ENCODE measurements at places on chromosomes 7 and 10.

DNA sequence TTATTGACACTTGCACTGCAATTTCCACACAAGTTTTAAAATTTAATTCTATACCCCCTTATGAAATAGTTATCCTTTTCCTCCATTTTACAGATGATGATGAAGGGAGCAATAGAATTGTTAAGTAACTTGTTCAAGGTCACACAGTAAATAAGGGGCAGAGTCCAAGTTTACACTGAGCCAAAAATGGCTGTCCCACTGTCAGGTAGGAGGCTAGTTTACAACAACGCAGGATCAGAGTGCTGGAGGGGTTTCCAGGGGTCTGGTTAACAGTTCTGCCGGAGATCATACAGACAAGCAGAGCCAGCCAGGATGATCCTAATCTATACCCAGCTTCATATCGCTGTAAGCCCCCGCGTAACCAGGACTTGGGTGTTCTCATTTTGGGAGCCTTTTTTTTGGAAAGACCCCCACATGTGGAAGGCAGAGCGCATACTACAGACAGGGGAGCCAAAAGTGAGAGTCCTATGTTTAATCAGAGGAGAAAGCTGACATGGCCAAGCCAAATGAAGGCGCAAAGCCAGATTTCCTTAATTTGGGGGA, 524 bp upstream of the UNC5B start:
- no peak for DNase-seq

GRCh38 chr10:64130152-64130551, 609.0 kb downstream of the REEP3 start:
- DNase-seq = no peak

- peak; percentile 68 for DNase-seq
Observed at GRCh38 chr10:33193701-33194521, 140.6 kb downstream of the NRP1 start.

GRCh38 chr7:44162785-44163395, 21.8 kb upstream of the MYL7 start:
- no peak for DNase-seq

GRCh38 chr10:35961501-35961900, 319.4 kb upstream of the FZD8 start:
- no peak for DNase-seq

DNA sequence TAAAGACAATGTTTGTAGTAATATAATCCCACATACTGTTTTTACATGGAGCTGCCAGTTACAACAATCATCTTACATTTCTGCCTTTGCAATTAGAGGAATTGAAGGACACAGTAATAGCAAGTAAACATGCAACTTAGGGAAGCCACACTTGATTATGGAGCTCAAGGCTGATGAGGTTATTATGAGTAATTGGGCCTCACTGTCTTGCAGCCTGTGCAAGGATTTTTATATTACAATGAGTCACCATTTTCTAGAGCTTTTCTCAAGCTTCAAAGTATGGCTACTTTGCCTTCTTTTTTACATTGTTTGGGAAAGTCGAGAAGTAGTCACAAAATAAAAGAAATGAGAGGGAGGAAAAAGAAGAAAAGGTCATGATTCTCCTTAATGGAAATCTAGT, 226.4 kb downstream of the KIAA1217 start:
- DNase-seq = no peak

DNA sequence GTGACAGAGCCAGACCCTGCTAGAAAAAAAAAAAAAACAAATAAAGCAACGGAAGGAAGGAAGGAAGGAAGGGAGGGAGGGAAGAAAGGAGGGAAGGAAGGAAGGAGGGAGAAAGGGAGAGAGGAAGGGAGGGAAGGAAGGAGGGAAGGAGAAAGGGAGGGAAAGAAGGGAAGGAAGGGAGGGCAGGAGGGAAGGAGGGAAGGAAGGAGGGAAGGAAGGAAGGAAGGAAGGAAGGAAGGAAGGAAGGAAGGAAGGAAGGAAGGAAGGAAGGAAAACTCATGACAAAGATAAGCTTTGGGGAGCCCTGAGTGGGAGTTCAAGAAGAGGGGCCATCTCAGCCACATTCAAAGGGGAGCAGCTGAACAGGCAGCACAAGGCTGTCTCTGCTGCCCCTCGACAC, 124.7 kb upstream of the MGMT start:
- no peak for DNase-seq

DNA sequence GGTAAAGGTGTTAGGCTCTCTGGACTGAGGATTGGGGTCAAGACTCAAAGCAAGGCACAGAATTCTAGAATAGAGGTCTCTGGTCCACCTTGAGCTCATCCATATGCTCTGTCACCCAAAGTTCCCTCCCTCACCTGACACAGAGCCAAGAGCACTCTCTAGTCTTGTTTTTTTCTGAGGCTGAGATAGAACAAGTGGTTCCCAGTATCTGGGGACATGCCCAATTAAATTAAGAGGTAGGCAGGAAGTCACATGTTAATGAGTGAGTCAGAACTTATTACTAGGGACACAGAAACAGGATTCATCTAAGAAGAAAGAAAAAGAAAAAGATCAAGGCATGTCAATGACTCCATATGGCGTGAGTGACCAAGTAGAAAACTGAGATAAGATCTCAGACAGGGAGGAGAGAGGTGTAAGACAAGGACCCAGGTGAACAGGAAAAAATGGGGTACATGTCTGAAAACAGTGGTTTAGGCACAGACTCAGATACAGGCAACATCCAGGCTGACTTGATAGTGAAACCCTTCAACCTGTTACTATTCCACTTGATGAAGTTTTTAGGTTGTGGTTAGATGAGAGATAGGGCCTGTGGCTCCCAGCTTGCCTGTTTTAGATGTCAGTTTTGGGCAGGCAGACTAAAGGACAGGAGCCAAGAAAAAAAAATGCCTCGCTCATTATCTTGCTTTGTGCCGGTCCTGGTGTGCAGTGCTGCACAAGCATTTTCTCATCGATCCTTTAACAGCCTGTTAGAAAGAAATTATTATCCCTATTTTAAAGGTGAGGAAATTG, 609.9 kb downstream of the CCSER2 start:
- DNase-seq = no peak

GRCh38 chr7:150959081-150959480, 19.0 kb downstream of the KCNH2 start:
- no peak for DNase-seq

GRCh38 chr7:116577320-116577871, 52.6 kb downstream of the CAV1 start:
- no peak for DNase-seq

DNA sequence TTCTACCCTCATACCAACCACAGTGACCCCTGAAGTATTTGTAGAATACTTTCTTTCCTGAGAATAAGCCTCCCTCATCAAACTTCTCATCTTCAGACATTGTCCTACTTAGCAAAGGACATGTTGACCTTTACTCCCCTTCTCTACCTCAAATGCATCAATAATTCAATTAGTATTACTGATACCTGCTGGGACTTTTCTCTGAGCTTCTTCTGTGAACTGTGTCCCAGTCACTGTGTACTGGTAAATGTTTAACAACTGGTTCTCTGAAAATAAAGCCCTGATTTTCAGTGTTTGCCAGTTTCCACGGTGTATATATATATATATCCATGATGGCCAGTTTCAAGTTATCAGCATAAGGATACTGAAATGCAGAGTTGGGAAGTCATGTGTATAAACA, 12.2 kb downstream of the PANK1 start:
- DNase-seq = no peak

GRCh38 chr10:49111320-49111698, 4.0 kb downstream of the VSTM4 start:
- no peak for DNase-seq

GRCh38 chr7:9625953-9626352, 1192.5 kb downstream of the NXPH1 start:
- no peak for DNase-seq

GRCh38 chr7:130473289-130473688, 18.6 kb upstream of the MEST start:
- no peak for DNase-seq

- DNase-seq = no peak
Observed at GRCh38 chr10:1184541-1185430, 128.6 kb downstream of the WDR37 start.

DNA sequence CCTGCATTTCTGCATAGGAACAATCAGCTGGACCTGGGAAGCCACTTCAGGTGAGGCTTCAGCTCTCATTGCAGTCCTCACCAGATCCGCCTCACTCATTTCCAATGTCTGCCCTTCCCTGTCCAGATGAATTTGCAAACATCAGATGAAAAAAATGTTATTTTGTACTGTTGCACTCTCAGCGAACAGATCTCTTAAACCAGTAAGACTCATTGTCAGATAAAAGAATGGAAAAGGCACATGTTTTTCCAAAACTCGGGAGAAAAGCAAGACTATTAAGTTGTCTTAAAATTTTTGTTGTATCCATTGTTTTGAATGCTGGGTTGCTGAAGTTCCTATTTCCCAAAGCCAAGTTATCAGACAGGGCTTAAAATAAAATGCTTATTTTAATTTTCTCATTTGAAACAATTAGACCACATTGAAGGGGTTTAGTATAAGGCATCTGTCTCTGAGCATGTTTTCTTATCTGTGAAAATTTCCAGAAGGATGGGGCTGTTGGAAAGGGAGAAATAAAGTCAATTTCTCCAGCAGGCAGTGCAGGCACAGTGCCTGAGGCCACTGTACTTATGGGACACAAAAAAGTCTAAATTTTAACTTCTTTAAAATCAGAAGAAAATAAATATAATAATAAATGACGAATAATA, 396.8 kb downstream of the KCNMA1 start:
- DNase-seq = no peak

GRCh38 chr7:2313450-2314208, 612 bp downstream of the SNX8 start:
- no peak for DNase-seq

DNA sequence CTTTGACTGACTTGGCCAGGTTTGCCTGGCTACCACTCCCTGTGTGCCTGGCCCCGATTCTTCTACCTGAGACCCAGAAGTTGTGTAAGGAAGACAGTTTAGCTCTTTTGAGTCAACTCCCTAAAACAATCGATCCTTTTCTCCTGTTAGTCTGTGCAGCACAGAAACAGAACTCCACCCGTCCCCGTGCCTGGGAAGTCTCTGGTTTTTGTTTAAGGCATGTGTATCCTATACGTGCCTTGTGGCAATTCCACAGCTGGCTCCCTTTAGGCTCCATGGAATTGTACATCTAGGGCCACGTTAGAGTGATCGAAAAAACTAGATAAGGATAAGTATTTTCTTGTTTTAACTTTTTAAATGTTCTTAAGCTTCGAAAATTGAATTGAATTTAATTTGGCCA, 131.6 kb downstream of the BICC1 start:
- DNase-seq = no peak

DNA sequence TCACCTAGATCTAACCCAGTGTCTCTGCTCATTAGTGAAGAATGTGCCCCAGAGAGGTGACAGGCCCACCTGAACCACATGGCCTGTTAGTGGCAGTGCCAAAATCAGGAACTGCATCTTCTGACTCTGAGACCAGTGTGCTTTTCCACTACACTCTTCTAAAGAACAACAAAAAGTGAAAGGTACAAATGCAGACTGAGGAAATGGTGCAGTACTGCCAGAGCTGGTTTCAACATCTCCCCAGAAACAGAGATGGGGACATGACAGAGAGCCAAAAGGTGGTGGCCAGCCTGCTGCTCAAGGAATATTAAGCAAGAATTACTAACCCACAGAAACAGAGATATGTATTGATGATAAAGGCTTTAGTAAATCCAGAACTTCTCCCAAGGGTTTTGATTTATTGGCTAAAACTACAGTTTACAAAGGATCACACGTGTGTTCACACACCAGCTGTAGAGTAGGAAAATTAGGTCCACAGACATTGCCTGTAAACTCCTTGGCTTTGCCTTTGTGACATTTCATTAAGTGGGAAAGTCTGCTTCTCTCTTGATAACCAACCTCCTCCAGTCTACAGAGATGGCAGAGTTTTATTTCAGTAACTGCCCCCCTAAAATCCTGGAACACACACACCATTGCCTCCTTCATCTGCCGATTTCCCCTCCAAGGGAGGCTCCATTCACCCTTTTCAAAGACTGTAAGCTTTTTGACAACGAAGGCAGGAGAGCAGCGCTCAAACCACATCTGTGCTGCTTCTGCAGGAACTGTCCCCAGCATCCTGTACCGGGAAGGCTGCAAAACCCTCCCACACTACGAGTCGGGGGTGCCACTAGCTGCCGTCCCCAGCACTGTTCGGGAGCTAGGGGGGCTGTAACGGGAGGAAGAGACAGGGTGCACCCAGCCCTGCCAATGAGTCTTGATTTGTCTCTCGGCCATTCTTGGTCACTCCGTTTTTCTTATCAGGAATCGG, 29.8 kb downstream of the GSDME start:
- DNase-seq = peak; percentile 31
